Amygdala (tissue), 56 donors: ENCODE measurements at places on chromosomes 4 and X.

DNA sequence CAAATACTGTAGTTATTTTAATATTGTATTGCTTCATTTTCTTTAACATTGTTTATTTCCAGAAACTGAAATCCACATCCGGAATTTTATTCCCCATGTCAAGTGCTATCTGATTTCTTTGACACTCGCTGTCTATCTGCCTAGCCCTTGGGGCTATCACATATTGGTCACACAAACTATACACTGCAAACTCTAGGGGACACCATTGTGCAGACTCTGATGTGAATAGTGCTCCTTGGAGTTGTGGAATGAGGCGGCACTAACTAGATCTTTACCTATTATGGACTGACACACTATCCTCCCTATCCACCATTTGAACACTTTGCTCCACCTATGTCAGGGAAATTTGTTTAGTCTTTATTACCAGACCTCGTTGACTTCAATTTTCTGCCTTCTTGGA, 534.5 kb downstream of the GLUD2 start:
- DNase-seq: no peak

DNA sequence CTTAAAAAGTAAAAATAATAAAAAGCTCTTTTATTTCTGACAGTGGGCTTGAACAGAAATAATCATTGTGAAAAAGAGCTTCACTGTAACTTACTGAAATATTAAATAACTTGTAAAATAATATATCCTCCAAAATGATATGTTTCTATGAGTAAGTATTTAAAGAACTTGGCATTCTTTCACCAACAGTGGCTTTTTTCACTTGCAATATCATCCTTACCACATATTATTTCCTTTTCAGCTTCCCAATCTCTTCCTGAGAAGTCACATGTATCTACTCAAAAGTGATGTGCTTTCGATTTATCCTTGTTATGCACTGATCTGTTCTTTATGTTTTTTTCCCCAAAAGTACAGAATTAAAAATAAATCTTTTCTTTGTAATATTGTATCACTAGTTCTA, 2.2 kb upstream of the PCDH18 start:
- DNase-seq: no peak

DNA sequence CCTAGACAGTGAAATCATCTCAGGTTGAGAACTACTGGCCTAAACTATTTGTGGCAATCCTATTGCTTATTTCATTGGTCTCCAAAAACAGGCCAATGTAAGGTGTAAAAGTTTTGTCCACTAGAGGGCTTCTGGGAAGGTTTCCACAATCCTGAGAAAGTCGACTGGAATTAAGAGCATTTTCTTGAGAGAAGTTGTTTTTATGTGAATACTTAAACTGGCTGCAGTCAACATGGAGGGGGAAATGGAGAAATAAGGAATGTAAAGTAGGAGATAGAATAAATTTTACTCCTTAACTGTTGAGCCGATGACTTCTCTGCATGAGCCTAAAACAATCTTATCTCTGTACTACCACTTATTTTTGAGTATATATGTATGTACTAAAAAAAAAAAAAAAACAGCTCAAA, 11.0 kb upstream of the EIF4E start:
- DNase-seq: no peak

DNA sequence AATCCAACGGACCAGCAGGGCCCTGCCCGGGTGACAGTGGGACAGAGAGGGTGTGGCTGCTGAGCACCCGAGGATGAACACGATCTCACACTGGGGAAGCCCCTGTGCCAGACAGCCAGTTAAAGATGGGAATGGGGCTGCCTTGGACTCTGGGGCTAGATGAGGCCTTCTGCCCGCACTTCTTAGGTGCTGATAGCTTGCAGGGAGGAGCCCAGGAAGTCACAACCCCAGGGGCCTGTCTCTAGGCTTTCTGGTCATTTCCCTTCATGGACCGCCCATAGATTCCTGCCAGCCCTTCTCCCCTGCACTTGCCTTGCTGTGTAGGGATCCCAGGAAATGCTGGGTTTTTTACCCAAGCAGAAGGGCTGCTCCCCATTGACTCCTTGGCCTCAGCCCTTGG, 6.2 kb downstream of the ZNF275 start:
- DNase-seq: no peak

GRCh38 chrX:18674417-18674787, 2.5 kb upstream of the RS1 start:
- DNase-seq: no peak

DNA sequence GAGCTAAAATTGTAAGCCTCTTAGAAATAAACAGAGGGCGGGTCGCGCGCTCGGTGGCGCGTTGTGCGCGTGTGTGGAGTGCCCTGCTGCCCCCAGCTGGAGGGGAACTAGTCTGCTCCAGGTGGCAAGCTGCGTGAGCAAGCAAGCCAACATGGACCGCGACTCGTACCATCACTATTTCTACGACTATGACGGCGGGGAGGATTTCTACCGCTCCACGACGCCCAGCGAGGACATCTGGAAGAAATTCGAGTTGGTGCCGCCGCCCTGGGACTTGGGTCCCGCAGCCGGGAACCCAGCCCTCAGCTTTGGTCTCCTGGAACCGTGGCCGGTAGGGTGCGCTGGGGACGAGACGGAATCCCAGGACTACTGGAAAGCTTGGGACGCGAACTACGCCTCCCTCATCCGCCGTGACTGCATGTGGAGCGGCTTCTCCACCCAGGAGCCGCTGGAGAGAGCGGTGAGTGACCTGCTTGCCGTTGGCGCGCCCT, 66.1 kb downstream of the DNAAF6 start:
- DNase-seq: no peak

GRCh38 chrX:108426262-108426661, 12.0 kb downstream of the COL4A6 start:
- no peak for DNase-seq

- DNase-seq: no peak
Observed at GRCh38 chrX:105190252-105190853, 30.1 kb downstream of the TEX13A start.

DNA sequence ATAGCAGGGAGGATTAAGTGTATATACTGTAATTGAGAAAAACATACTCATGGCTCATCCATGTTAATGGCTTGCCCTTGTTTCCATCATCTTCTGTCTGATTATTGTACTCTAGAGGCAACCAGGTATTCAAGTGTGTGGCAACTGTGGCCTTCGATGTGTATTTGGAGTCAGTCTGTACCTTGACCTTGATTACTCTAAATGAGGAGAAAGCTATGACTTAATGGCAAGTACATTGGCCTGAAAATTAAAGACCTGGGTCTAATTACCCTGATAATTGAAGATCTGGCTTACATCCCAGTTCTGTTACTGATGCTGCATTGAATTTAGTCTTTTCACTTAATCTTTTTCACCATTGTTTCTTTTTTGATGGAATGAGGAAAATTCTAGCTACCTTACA, 409.2 kb downstream of the CCSER1 start:
- DNase-seq: no peak

- DNase-seq: no peak
Observed at GRCh38 chr4:27007507-27007906, 146.9 kb downstream of the STIM2 start.

- no peak for DNase-seq
Observed at GRCh38 chrX:130778773-130779172, 124.2 kb downstream of the ENOX2 start.

GRCh38 chrX:11577603-11578002, 88.1 kb downstream of the ARHGAP6 start:
- no peak for DNase-seq

DNA sequence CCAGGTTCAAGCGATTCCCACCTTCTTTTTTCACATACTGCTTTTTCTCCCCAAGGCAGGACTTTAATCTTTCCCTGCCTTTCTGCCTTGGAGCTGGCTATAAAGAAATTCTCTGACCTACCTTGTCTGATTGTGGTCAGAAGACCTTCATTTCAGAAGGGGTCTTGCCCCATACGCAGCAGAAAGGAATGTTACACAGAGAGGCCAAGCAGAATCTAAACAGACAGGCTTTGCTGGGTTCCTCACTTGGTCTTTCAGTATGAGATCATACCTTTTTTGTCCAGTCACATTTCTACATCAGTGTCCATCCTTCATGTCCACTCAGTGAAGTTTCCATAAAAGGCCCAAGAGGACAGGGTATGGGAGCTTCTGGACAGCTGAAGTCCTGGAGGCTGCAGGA, 108.3 kb upstream of the RBPJ start:
- no peak for DNase-seq

DNA sequence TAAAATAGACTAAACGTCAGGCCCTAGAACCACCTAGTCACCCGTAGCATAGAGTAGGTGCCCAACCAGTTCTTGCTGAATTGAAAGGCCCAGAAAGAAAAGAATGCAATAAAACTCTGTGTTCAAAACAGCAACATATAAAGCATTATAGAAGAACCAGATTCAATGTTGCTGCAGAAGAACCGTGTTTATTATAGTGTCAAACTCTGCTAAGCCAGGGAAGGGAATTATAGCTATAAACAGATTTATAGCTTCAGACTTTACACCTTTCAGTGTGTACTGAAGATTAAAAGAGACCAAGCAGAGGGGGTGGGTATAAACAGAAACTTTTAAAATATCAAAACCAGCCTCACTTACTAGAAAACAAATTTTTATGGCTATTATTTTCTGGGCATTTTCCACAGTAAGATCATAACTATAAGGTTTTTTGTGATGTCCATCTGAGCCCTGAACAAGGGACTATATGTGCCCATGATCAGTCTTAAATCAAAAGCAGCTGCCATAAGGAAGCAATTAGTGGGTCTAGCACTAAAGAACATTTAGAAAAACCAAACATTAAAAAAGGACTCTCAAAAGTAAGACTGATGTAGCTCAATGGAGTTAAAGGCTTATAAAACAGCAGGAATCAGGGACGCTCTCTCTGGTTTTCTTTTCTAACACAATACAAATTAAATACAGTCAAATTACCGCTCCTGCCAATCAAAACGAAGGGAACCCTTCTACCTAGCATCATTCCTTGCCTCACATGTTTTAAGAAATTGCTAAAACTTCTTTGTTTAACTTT, 219.7 kb upstream of the ETNPPL start:
- DNase-seq: no peak

- DNase-seq: no peak
Observed at GRCh38 chrX:42823443-42823842, 45.5 kb upstream of the PPP1R2C start.

GRCh38 chr4:160537681-160538080, 1434.8 kb downstream of the RAPGEF2 start:
- no peak for DNase-seq

DNA sequence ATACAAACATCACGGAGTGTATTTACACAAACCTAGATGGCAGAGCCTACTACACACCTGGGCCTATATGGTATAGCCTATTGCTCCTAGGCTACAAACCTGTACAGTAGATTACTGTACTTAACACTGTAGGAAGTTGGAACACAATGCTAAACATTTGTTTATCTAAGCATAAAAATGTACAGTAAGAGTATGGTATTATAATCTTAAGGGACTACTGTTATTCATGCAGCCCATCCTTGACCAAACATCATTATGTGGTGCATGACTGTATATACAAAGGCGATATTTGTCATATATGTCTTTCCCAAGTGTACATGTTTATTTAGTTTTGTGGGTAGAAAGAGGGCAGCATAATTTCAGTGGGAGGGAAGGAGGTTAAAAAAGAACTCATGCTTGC, 177.7 kb upstream of the FSTL5 start:
- DNase-seq: no peak
